ENCODE measurements at places on chromosomes 3 and 15.

DNA sequence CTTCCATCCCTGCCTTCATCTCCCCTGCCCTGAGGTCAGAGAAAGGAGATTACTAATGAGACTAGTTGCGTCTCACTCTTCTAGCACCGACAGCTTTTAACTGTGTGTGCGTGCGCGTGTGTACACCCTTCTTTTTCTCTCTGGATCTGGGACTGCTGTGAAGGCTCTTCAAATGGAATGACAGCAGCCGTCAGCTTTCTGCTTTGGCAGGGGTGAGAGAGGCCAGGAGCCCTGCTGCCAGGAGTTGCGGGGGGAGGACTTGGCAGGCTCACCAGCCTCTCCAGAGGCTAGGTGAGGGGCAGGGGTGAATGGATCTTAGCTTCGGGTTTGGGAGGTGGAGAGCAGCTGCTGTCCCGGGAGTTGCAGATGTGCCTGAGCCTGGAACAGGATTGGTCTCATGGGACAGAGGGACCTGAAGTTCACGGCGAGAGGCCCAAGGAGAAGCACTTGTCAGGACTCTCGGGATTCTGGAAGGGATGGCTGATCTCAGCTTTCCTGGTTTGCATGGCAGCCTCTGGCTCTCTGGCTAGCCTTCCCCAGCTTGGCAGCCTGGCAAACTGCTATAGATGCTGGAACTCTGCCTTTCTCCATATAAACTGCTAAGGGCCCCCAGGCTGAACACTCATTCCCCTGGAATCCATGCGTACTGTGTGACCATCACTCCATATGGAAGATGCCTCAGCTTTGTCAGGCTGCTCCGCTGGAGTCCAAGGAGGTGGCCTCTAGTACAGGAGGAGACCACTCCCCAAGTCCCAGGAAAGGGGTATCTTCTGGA, 16.6 kb downstream of the TEX264 start:
- DNase-seq = no peak
- H3K27ac ChIP-seq = no peak overlapping the region

DNA sequence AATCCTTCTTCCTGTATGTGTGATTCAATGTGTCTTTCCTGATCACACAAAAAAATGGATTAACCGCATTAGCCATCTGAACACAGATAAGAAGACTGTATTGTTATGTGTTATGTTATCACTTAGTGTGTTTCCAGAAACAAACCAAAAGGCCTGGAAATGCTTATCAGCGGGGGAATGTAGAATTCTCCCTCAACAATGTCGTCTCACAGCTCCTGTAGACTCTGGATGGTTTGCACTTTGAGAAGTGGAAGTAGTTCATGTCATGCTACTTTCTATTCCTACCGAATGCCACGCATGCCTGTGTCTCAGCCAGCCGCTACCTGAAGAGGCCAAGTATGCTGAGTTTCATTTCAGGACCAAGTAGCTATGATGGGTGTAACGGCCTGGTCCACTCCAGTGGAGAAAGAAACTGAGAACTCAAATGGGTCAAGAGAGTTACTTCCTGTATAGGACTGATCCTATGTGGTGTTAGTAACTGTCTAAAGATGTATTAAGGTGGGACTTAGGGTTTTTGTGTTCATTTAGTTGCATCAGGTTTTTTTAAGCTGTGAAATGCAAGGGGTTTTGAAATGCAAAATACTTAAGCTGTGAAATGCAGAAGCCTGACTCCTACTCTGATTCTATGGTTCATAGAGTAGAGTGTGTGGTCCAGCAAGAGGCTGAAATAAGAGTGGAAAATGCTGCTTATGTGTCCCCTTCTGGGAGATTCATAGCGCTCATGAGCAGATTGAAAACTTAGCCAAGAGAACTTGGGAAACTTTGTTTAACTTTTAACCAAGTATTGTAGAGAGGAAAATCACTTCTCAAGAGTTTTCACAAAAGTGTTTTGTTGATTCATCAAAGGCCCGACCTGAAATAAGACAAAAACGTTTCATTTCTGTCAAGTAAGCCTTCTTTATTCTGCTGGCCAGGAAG, 118.5 kb upstream of the LMOD3 start:
- H3K27me3 ChIP-seq = no peaks in the 10 kb centered on the region
- H3K27ac ChIP-seq = no peak overlapping the region
- no peak overlapping the region for H3K4me3 ChIP-seq
- no peak for DNase-seq
- H3K36me3 ChIP-seq = peaks cover 11% of the 10 kb centered on the region

DNA sequence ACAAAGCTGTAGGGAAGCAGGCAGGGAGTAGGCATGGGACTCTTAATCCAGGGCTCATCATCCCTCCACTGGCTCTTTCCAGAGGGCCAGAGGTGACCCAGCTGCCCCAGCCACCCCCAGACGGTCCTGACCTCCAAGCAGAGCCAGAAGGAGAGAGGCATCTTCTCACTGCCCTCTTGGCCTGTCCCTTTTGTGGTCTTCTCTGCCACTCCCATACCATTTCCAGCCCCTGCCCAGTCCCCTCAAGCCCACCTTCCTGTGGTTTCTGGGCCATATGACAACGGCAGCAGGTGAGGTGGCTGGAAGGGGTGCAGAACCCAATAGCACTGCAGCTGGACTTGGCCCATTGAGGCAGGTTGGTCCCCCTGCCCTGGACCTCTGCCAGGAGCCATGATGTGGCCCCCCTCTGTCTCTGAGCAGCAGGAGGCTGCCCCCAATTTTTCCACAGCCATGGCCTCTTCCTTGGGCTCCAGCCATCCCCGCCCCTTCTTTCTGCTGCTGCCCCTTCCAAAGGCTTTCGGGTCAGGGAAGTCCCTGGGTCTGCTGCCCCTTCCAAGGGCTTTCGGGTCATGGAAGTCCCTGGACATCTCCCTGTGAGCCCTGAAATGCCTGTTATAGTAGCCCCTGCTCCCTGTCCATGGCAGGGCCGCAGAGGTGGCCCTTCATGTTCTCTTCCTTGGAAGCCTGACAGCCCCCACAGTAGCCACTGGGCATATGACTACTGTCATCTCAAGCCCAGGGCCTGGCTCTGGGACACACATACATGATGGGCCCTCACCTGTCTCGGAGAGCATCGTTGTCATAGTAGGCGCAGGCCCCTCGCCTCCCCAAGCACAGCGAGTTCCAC, 39.5 kb upstream of the RAB6B start:
- no peak overlapping the region for H3K27ac ChIP-seq
- no peaks in the 10 kb centered on the region for H3K27me3 ChIP-seq
- peak; percentile 38 for DNase-seq
- no peaks in the 10 kb centered on the region for H3K36me3 ChIP-seq
- H3K4me1 ChIP-seq = no peaks in the 10 kb centered on the region
- H3K4me3 ChIP-seq = no peak overlapping the region

DNA sequence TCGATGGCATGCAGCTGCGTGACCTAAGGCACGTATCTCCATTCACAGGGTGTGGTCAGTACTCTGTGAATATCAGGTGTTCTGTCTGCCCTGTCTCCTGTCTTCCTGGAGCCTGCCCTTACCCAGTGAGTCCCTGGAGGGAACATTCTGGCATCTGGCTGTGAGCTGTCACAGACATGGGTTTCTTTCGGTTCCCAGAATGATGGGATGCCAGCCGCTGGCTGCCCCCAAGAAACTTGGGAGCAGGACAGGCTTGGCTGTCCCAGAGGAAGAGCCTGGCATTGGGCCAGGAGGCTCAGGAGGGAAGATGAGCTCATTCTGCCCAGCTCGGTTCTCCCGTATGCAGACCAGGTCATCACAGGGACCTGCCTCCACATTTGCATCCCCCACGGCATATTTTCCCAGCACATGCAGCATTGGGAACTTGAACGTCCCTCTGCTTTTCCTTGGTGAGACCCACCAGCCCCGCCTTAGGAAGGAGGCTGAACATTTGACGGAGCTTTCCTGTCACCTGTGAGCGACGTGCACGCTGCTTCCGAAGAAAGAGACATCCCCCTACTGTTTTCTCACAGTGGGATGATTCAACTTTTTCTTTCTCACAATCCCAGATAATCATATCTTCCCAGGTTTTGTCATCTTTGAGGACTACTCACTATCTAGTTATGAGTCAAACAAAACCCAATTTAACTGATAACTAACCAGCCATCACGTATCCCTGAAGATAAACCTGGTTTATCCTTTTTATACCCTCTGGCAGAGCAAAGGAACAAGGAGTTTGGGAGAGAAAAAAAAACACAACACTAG, 22.0 kb upstream of the PGPEP1L start:
- DNase-seq = no peak
- H3K36me3 ChIP-seq = no peaks in the 10 kb centered on the region
- no peaks in the 10 kb centered on the region for H3K4me1 ChIP-seq

DNA sequence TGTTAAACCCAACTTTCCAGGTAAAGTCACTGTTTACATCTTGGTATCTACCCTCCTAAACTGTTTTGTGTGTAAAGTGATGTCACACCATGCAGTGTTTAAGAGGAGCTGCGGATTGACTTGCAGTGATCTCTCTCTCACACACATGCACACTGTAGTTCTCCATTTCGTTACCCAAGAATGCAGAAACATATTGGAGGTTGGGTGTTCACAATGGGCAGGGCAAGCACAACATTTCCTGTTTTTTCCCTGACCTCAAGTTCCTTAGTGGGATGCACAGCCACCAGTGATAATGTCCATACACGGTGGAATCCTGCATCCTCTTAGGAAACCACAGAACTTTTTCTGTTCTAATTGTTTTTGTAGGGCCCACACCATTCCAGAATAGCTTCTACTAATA, 85.3 kb upstream of the CFAP20DC start:
- no peak overlapping the region for H3K4me3 ChIP-seq
- DNase-seq = no peak
- H3K36me3 ChIP-seq = no peaks in the 10 kb centered on the region
- no peaks in the 10 kb centered on the region for H3K27me3 ChIP-seq

DNA sequence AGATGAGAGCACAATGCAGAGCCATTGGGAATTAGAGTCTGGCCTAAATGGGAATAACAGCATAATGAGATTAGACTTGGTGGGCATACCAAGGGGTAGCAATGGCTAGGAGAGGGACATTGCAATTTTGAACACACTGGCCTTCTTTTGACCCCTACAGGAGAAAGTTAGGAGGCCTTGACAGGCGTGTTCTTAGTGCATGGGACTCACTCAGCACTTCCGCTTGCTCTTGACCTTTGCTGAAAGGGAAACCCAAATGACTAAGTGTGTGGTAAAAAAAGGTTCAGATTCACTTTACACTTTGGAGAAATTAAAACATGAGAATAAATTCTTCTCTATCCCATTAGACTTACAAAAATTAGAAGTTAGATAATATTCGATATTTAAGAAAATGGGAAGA, 317.4 kb downstream of the DIPK2A start:
- H3K4me1 ChIP-seq = no peaks in the 10 kb centered on the region
- H3K36me3 ChIP-seq = no peaks in the 10 kb centered on the region
- DNase-seq = no peak
- no peak overlapping the region for H3K27ac ChIP-seq
- H3K4me3 ChIP-seq = no peak overlapping the region

GRCh38 chr3:14718539-14718938, 43.6 kb downstream of the C3orf20 start:
- H3K4me1 ChIP-seq = no peaks in the 10 kb centered on the region
- H3K27ac ChIP-seq = no peak overlapping the region
- no peak for DNase-seq
- no peaks in the 10 kb centered on the region for H3K27me3 ChIP-seq

DNA sequence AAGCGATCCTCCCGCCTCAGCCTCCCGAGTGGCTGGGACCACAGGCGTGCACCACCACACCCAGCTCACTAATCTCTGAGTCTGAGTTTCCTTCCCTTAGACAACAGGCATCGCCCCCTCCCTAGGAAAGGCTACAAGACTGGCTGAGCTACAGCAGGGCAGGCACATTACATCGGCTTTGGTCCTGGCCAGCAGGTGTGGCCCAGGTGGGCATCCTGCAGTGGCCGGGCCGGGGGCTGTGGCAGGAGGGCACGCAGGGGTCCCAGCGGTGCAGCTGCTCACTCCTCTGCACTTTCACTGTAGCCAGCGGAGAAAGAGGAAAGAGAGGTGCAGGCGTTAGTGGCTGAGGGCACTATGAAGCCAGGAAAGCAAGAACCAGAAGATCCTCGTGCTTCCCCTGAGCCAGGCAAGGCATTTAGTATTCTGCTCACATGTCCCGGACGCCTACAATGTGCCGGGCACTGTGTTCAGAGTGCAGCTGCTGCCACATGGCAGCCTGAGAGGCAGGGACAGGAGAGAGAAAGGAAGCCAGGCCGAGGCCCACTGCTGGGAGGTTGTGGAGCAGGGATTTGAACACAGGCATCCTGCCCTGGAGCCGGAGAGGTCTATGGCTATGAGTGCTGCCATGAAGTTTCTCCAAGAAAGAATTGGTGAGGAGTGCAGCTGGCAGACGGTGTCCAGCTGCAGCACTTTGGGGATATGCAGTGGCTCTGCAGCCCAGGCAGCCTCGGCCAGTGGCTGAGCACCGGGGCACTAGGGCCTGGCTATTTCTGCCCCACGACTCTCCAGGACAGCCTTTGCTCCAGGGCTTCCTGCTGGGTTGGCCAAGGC, 22.3 kb downstream of the GRIP2 start:
- H3K4me1 ChIP-seq = no peaks in the 10 kb centered on the region
- no peaks in the 10 kb centered on the region for H3K36me3 ChIP-seq
- no peaks in the 10 kb centered on the region for H3K27me3 ChIP-seq
- H3K27ac ChIP-seq = no peak overlapping the region
- DNase-seq = peak; percentile 39

DNA sequence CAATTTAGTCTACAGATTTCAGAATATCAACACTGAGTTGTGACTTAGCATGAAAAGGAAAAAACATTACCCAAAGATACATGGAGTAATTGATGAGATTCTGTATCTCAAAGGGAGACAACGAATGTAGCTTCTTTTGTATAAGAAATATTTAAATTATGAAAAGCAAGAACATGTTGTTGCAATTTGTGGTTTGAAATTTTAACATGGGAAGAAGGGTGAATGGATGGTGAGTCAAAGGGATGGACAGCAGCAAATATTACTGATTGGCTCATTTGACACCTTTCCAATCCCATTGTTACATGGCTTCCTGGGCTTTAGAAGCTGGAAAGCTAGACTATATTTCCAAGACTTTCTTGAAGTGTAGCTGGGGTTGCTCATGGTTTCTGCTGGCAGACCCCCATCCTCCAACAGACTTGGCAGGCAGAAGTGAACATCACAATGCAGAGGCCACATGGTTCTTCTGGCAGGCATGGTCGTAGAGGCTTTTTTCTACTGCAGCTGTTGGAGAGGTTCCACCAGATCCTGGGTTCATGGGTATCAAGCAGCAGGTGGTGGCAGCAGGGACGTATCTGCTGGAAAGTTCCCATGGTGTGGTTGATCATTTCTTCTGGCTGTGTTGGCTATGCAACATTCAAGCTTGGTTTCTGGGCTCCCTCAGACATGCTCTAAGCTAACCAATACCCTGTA, 47.2 kb upstream of the KPNA4 start:
- H3K27ac ChIP-seq = no peak overlapping the region
- H3K4me3 ChIP-seq = no peak overlapping the region
- H3K36me3 ChIP-seq = no peaks in the 10 kb centered on the region
- DNase-seq = no peak
- H3K4me1 ChIP-seq = peaks cover 3% of the 10 kb centered on the region
- no peaks in the 10 kb centered on the region for H3K27me3 ChIP-seq

- H3K27me3 ChIP-seq = no peaks in the 10 kb centered on the region
- H3K27ac ChIP-seq = no peak overlapping the region
- H3K4me3 ChIP-seq = no peak overlapping the region
- no peak for DNase-seq
Observed at GRCh38 chr3:106398891-106399600, 530.2 kb upstream of the CBLB start.

GRCh38 chr3:152202976-152203626, 65.6 kb upstream of the MBNL1 start:
- no peaks in the 10 kb centered on the region for H3K36me3 ChIP-seq
- DNase-seq = no peak
- H3K4me3 ChIP-seq = no peak overlapping the region
- H3K27me3 ChIP-seq = no peaks in the 10 kb centered on the region
- H3K27ac ChIP-seq = no peak overlapping the region

GRCh38 chr15:46489276-46489675, 854.4 kb downstream of the SQOR start:
- no peak overlapping the region for H3K27ac ChIP-seq
- no peak overlapping the region for H3K4me3 ChIP-seq
- H3K36me3 ChIP-seq = no peaks in the 10 kb centered on the region
- DNase-seq = no peak

Data from RWPE2 (cell line).